ENCODE measurements at places on chromosomes 16 and 17.

- no peak for DNase-seq
These were observed 41.6 kb upstream of the IRX6 start for GRCh38 chr16:55282441-55282840.

DNA sequence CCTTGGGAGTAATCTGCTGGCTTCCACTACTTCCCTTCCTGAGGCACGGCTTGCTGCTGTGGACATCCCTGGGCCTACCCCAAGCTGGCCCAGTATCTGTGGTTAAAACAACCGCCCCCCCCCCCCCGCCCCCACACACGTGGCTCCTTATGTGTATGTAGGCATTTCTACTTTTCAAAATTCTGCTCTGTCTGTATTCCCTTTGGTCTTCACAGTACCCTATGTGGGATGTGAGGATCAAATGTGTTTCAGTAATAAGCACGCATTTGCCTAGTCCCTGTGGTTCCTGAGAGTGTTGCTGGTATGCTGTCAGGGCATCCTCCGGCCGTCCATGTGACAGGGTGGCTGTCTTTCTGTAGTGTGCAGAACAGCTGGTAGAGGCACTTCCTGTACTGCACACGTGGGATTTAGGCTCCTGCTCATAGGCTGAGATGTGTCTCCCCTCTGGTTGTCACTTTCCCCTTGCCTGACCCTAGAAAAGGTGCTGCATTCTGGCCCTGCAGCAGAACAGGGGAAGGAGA is 2.2 kb downstream of the NT5M start:
- peak; percentile 74 for DNase-seq

DNA sequence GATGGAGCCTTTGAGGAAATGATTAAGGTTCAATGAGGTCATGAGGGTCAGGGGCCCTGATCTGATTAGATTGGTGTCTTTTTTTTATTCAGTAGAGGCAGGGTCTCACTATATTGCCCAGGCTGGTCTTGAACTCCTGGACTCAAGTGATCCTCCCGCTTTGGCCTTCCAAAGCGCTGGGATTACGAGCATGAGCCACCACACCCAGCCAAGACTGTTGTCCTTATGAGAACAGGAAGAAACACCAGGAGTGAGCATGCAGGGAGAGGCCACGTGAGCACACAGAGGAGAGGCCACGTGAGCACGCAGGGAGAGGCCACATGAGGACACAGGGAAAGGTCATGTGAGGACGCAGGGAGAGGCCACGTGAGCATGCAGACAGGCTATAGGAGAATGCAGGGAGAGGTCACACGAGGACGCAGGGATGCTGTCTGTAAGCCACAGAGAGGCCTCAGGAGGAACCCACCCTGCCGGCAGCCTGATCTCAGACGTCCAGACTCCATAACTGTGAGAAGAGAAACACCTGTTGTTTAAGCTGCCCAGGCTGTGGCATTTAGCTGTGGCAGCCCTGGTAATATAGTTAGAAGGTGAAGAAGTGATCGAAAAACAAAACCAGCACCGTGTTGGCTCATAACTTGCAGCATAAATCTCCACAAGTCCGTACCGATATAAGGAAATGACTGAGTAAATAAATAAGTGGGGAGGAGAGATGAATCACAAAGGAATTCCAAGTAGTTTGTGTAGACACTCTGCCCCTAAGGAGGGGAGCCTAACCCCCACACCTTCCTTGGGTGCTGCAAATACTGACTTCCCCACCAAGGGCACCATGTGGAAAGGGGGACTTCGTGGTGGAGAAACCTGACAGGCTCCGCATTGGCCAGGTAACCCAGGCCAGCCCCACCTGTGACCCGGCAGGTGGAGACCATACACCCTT is 14.6 kb upstream of the CSNK1D start:
- DNase-seq: no peak

- no peak for DNase-seq
These were observed 600.5 kb upstream of the RBFOX1 start for GRCh38 chr16:6732166-6732565.

DNA sequence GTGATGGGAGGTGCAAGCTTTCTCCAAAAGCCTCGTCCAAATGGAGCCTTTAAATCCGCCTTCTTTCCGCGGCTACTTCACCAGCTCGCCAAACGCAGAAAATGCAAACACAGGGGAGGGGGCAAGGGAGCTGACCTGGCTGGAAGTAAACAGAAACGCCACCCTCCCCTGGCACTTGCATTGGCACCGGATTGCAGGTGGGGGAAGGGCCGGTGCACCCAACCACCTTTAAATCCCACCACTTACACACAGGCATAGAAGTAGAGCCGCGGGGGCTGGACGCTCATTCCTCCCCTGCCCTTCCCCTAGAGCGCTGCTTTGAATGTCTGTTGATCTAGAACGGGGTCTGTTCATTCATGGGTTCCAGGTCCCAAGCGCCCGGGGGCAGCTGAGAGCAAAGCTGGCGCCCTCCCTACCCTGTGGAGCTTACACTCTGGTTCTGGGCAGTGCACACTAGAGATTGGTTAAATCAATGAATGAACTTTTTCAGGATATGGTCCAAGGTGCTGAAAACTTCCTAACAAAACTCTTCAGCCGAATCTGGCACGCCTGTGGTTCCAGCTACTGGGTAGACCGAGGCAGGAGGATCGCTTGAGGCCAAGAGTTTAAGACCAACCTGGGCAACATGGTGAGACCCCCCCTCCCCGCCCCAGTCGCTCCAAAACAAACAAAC is 920 bp upstream of the ZCCHC14 start:
- DNase-seq: no peak

- no peak for DNase-seq
These were observed 8.9 kb downstream of the ALOX15 start for GRCh38 chr17:4632581-4632920.

DNA sequence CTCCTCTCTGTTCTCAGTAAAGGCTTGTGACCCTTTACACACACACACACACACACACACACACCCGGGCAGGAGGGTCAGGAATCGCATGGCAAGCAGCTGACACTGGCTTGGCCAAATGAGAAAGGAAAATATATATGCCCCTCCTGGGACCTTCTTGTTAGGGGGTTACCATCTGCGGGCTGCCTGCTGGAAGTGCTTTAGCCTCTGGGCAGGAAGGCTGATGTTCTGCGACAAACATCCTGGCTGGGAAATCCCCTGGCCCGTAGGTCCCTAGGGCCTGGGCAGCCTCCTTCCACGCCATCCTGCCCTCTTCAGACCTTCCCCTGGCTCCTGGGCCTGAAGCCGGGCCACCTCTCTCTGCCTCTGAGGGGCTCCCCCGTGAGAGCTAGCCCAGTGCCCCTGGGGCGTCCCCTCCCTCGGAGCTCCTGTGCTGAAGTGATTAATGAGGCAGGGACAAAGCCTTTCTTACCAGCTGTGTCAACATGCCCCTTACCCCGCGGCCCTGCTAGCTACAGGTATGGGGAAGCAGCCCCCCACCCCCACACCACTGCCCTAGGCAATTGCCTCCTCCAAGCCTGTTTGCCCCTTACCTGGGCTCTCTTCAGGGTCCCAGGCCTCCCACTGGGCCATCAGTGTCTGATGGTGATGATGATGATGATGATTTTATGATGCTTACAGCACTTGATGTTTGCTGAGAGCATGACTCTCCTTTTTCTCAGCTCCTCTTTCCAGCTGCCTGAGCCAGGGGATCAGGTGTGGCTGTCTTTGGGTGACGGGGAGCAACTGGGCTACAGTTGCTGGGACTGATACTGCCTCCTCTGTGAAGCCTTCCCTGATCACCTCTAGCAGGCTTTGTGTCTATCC is 32.8 kb upstream of the ETV4 start:
- peak; percentile 34 for DNase-seq

DNA sequence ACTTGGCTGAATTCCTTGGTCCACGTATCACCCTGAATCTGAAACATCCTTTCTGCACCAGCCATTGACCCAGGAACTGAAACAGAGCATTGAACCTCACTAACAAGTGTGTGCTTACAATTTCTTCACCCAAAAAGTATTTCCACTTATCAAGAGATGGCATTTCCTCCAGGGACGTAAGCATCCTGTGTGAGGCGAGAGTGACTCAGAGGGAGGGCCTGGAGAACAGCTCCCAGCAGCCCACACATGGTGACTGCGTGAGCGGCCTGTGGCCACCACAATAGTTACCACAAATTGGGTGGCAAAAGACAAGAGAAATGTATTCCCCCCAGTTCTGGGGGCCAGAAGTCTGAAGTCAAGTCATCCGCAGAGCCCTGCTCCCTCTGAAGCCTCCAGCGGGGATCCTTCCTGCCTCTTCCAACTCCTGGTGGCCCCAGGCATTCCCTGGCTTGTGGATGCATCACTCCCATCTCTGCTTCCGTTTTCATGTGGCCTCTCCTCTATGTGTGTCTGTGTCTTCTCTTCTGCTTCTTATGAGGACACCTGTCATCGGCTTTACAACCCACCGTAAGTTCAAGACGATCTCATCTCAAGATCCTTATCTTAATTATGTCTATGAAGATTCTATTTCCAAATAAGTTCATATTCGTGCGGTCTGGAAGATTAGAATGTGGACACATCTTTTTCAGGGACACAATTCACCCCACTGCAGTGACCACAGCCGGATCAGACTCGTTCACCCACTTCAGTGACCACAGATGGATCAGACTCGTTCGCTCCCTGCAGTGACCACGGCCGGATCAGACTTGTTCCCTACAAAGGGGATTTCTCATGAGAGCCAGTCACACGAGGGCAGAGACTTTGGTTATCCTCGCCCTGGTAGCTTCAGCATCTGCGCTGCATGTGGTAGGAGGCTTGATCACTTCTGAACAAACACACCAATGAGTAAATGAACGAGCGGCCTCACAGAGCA is 122.6 kb upstream of the FOXF1 start:
- DNase-seq: no peak
